ENCODE measurements at places on chromosomes 16 and 17. TPM values are rescaled to one million over a fixed set of nuclear protein-coding genes. Genes with fewer than 3 reads are reported as not detected.

The ZG16B gene
- total RNA-seq, result 0.41 TPM

The CCDC200 gene
- not detected for total RNA-seq

The CMTM2 gene
- total RNA-seq, result not detected

The GAS2L2 gene
- not detected for total RNA-seq

The MYO18A gene
- total RNA-seq, result 39.1 TPM

The P2RX1 gene
- 2.1 TPM for total RNA-seq

The TLCD2 gene
- total RNA-seq, result 8.2 TPM

The DNASE1L2 gene
- total RNA-seq, result 0.28 TPM

The CCDC78 gene
- total RNA-seq, result 0.17 TPM

The CDC6 gene
- total RNA-seq, result 3.4 TPM

The TMEM204 gene
- total RNA-seq, result 25.3 TPM

The NPTX1 gene
- total RNA-seq, result 38.4 TPM

The FASN gene
- total RNA-seq, result 89.4 TPM

The TMEM92 gene
- not detected for total RNA-seq

Measured in adrenal gland (tissue), 19 donors.